ENCODE measurements at places on chromosomes 6 and 20.

GRCh38 chr6:41063884-41064285 lies 8.3 kb downstream of the OARD1 start:
- no peak for DNase-seq

DNA sequence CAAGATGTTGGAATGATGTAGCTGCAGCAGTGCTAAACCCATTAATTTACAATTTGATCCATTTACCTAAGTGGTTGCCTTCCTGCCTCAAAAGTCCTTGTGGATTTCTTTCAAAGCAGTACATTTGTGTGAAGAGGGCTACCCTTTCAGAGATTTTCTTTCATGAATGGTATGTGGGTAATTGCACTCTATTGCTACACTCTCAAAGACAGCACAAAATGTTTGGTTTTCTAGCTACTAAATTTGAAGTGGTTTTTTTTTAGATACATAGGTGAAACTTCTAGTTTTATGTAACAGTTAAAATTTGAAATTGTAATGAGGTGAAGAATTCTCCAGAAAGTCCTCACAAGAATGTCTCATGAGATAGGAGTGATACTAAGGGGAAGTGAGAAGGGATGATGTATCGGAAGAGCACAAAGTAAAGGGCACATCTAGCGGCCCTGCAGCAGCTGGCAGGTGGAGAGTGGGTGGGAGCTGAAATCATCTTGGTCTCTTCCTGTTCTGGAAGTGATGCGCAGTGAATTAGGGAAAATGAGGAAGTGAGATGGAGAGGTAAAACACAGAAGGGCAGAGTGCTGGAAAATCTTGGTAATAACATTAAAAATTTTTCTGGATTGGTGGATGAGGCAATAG lies 236.8 kb upstream of the MAN1A1 start:
- DNase-seq = no peak

DNA sequence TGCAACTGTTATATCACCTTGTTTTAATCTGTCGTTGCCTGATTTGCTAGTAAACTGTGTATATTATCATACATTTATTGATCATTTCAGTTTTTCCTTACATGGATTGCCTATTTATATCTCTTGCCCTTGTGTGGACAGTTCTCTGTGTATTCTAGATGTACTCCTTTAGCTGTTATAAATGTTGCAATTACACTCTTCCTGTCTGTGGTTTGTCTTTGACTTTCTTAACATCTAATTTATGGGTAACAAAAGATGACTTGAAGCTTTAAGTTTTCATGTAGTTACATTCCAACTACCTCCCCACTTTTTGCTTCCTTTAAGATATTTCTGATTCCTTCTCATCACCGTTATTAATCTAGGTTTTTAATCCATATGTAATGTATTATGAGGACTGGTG lies 22.6 kb downstream of the PLCB1 start:
- no peak for DNase-seq

DNA sequence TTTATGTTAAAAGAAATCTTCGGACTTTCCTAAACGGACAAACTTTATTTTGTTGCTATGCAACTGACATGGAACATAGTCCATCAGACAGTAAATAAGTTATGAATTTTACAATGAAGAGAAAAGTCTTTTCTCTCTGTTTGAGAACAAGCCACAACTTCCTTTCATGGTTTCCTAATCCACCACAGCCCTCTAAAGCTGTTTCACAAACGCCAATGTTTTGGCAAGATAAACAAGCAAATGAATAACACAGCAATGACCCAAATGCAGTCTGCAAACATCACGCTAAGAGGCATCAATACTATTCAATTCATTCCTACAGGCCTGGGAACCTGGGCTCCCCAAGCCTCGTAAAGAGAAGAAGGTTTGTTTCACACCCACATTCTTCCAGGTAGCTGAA lies 60.4 kb downstream of the HAO1 start:
- no peak for DNase-seq

DNA sequence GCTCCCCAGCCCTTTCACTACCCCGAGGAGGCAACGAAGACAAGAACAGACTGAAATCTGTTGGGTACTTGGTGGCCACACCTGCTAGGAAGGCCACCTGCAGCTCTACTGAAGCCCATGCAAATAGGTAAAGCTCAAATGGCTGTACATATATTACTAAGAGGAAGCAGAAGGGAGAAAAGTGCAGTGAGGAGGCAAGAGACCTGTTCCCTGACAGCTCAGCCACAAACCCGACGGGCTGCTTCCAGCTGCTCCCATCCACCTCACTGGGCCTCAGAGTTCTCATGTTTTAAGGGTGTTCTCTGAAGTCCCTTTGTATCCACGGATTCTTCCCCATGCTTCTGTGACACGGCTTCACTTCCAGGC lies 24.6 kb downstream of the TRAM2 start:
- no peak for DNase-seq

DNA sequence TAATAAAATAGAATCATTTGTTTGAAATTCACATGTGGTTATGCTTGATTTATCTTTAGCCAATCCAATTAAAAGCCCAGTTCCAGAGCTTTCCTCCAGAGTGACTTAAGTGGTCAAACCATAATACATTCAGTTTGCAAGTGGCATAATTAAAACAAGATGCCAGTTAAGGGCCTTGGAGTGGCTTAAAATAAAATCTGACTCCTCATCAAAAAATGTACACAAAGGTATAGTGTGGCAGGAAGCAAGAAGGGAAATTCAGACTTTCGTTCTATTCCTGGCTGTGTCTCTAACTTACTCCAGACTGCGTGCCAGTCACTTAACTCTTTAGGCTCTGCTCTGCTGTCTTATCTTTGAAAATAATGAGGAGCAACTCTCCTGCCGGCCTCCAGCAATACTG lies 251.3 kb upstream of the PRND start:
- no peak for DNase-seq

DNA sequence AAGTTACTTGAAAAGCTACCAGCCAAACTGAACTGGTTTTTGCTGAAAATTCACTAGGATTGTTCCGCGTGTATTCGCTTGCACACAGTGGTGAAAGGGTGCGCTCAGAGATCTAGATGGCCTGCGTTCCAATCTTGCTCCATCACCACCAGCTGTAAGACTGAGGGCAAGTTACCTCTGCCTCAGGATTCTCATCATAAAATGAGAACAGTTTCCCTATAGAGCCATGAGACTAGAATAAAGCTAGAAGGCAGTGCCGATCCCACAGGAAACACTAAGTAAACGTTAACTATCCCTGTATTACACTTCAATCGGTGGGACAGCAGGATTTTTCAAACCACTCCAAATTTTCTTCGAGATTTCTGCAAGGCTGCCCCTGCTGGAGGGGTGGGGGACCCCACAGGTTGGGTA lies 838 bp downstream of the AHCY start:
- DNase-seq = no peak

DNA sequence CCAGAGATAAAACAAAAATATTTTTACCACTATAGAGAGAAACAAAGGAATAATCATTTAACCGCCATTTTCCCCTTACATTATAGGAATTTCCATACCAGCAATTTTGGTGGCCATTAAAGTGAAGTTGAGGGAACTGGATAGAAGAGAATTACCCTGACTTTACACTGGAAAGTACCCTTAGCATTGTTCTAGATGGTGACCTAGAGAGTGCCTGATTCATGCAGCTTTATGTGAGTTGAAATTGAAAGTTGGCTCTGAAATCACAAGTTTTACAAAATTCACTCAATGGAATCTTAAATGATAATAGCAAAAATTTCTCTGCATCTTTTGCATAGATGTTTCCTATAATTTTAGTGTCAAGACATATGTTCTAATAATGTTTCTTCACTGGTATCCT lies 55.7 kb upstream of the PREP start:
- no peak for DNase-seq

DNA sequence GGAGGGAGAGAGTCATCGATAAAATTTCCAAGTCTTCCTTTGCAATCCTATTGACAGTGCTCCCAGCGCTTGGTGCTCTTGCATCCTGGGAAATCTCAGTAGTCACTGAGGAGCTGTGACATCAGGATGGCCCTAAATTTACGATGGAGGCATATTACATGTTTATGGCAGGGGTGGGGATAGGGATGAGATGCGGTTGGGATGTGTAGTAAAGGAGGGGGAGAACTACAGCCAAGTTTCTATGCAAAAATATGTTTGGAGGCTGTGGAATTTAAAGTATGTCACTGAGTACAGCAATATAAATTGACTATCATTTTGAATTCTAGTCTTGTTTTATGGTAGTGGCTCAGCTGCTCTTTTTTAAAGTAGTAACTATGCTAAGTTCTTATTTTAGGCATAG lies 544.9 kb downstream of the PKHD1 start:
- DNase-seq = no peak

DNA sequence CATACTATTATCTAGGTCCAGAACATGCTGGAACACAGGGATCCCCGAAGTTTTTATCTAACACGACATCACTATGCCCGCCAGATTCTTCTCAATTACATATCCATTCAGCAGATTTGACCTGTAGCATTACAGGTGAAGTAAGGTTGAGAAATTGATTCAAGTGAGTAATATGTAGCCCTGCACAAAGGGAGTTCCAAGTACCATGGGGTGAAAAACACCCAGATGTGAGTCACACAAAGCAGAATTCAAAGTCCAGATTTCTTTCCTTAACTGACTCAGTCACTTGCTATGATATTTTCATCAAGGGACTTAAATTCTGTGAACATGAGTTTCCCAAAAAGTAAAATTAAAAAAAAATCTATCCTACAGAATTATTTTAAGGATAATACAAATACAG lies 655.4 kb upstream of the PTCHD4 start:
- no peak for DNase-seq

DNA sequence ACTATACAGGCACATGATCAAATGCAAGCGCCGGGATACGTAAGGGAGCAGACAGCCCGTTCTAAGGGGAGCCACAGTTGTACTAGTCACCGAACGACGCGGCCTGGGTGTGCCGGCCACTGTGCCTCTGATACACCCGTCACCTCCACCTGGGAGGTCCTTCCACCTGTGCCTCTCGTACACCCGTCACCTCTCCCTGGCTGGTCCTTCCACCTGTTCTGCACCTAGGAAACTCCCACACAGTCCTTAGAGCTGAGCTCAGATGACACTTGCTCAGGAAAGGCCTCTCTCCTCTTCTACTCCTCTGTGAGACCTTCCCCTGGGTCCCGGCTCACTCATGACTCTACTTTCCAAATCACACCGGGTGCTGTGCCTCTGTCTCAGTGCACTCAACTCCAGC lies 245.0 kb downstream of the TTLL2 start:
- DNase-seq = no peak

- DNase-seq = peak; percentile 88
Observed at GRCh38 chr20:38893565-38894090, 32.6 kb upstream of the FAM83D start.

DNA sequence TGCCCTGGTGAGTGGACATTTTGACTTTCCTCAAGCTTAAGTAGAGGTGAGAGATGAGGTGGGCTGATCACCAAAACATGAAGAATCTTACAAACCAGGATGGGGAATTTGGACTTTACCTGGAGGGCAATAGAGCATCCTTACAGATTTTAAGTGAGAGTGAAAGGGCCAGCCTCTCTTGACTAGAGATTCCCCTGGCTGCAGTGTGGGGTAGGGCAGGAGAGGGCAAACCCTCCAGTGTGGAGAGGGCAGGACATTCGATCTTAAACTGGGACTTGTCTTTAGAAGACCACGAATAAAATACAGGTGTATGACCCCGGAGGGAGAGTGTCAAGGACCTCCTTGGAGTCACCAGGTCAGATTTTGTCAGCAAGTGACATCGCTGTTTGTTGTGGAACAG lies 105.1 kb downstream of the SNAP25 start:
- no peak for DNase-seq

DNA sequence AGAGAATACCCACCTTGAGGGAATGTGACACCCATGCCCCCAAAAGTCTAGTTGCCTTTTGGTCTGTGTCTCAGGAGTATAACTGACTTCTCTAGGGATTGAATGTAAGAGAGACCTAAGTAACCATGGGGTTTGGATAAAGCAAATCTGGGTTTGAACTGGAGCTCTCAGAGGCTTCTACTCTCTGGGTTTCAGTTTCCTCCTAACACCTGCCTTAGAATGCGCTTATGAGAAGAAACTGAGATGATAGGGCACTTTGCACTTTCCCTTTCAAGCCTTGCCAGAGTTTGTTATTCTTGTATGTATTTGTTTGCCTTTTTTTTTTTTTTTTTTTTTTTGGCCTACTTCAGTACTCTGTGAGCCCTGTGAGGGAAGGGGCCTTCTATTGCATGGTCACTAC lies 19.4 kb downstream of the SDHAF4 start:
- DNase-seq = no peak

DNA sequence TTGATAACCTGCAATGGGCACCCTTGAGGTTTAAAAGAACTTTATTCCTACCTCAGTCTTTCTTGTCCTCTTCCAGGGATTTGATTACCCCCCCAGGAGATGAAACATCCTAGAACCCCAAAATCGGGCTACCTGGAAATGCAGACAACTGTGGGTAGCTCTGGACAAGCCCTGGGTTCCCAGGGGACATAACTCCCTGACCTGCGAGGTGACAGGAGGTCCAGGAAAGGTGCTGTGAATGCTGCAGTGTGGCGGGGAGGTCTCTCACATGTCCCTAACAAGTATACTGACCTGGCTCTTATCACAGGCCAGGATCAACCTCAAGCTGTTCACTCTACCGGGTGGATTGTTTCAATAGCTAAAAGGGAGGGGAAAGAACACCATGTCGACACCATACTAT lies 11.6 kb downstream of the JAG1 start:
- no peak for DNase-seq

DNA sequence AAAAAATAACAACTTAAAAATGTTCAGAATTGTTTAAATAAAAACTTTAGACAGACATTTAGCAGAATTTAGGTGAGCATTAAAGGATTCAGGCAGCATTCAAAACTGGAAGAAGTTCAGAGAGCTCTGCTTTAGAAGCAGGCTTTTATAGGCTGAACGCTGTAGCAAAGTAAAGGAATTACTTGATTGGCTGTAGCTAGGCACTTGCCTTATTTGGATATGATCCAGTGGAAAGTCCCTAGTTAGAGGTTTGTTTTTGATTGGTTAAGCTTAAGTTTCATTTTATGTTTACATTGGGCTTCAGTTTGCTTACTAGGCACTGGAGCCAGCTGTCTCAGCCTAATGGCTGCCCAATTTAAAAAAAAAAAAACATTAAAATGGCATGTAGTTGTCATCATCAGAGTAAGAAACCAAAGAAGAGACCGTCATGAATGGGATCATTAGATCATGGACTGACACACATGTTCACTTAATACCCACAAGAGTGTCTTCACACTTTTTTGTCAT lies 65.1 kb downstream of the CBFA2T2 start:
- DNase-seq = no peak

DNA sequence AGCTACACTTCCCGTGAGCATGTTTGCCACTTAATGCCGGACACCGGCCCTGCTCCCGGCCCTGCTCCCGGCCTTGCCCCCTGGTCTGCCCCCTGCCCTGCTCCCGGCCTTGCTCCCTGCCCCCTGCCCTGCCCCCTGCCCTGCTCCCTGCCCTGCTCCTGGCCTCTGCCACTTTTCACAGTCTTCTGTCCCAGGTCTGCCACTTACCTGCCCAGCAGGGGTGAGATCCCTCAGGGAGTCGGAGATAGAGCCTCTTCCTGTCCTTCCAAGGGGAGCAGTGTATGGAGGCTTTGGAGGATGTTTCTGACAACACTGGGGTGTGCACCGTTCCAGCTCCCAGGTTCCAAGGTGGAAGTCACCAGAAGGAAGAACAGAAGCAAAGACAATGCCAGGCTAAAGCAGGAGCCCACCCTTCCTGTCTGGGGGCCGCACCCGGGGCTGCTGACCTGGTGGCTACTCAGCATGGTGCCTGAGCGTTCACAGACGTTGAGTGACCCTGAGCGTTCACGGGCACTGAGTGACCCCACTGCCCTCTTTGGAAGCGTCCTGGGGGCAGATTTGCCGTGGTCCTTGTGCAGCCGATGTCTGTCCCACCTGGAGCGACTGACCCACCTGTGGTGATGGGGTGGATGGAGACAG lies 199.8 kb downstream of the DLL1 start:
- DNase-seq = peak; percentile 66
